ENCODE measurements at places on chromosomes 4 and X.

DNA sequence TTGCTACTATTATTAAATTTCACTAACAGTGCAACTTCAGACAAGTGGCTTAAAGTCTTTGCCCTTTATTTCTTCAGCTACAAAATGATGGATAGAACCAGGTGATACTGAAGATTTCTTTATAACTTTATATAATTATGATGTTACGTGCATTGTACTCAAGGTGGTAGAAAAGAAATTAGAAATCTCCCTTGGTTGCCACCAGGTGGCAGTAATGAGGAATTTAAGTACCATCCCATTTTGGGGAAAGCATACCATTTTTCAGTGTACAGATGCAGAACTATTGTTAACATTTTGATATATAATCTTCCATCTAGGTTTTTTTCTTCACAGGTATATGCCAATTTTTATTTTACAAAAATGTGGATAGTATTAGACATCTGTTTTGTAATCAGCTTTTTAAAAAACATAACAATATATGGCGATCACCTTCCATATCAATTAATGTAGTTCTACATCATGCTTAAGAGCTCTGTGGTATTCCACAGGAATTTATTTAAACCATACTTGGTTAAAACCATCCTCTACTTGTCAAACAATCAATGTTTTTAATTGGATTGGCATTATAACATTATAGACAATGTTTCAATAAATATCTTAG, 37.7 kb upstream of the RAB33B start:
- DNase-seq, result peak; percentile 26

DNA sequence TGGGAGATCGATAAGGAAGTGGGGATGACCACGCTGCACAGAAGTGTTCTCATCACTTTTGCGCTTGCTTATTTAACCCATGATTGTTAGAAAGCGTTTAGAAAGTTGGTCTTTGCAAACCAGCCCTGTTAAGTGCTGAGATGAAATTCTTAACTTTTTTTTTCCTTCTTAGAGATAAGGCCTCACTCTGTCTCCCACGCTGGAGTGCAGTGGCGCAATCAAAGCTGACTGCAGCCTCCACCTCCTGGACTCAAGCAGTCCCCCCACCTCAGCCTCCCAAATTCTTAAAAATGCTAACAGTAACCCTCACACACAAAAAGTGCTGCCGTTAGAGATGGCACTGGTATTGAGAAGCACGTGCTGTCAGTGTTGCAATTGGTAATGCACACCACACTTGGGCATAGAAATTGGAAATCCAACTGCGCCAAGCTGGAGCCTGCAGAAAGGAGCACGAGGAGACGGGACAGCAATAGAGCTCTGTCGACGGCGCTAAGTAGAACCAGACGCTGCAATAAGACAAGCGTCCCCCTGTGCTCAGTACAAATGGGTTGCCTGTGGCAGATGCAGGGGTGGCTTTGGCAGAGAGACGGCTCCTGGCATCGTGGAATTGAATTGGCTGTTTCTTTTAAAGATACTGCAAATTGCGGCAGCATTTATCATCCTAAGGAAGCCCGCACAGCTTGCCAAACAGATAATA, 113.4 kb downstream of the TBL1X start:
- no peak for DNase-seq

- no peak for DNase-seq
Measured at GRCh38 chrX:110086162-110086915, 83.4 kb downstream of the TMEM164 start.

- no peak for DNase-seq
Measured at GRCh38 chrX:31374786-31375185, 302.9 kb upstream of the FTHL17 start.

GRCh38 chr4:10656988-10657387, 27.6 kb downstream of the CLNK start:
- no peak for DNase-seq

- DNase-seq, result no peak
Measured at GRCh38 chr4:38151873-38152272, 191.7 kb downstream of the PTTG2 start.

- DNase-seq, result no peak
Measured at GRCh38 chr4:105351861-105352260, 122.0 kb downstream of the PPA2 start.

- no peak for DNase-seq
Measured at GRCh38 chrX:67917421-67918010, 373.7 kb downstream of the AR start.

DNA sequence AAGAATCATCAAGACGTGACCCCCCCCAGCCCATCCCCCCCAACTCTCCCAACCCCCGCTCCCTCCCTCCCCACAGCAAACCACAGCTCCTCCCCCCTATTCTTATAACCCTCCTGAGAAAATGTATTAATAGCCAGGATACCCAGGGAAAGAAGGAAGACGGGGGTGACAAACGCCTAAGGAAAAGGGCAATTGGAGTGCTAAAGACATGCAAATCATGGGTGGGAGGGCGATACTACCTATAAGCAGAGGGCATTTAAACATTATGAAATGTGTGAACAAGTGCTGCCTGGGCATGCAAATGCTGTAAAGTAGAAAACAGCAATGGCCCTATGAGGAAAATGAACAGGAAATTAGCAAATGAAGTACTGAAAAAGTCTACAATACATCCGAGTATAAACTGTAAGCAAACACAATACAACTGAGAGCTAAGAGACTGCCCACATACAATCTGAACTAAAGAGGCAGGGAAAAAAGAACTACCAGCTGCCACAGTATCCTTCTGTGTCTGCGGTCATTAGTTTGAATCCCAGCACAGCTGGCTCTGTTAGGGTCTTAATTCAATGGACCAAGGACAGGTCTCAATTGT, 2.4 kb downstream of the CXXC4 start:
- DNase-seq, result no peak

DNA sequence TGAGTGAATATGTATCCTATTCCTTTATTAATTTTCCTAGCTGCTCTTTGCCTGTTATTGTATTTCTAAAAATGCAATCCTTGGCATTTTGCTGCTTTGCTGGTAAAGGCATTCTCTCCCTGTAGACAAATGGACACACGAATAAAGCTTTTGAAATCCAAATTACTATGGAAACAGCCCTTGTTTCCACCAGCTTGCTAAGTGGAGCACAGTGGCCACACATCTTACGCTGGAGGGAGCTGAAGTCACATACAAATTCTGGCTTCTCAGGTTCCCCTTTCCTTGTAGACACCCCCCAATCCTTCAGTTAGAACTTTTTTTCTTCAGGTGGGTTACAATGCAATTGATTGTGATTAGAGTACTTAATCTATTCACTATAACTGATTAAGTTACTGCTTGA, 66.2 kb downstream of the AGA start:
- no peak for DNase-seq

DNA sequence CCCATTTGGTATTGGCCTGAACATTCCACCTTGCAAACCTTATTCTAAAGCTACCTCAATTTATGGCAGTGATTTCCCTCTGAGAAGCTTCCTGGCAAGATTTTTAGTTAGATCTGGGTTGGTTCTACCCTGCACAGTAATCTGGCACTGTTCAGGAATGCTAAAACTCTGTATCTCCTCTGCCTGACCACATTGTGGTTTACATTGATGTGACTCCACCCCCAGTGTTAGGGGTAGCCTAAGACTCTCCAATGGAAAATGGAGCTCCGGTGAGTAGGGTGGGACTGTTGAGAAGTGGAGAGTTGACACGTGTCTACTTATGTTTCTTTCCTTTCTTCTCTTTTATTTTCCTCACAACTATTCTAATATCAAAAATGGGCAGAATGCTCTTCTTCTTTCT, 45.4 kb downstream of the BMPR1B start:
- no peak for DNase-seq

DNA sequence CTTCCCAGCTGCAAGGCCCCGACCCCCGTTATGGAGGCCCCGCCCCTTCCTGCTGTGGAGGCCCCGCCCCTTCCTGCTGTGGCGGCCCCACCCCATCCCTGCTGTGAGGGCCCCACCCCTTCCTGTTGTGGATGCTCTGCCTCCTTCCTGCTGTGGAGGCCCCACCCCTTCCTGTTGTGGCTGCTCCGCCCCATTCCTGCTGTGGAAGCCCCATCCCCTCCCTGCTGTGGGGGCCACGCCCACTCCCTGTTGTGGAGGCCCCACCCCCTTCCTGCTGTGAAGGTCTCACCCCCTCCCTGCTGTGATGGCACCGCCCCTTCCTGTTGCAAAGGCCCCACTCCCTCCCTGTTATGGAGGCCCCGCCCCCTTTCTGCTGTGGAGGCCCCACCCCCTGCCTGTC, 104.9 kb upstream of the PSAPL1 start:
- DNase-seq, result no peak

DNA sequence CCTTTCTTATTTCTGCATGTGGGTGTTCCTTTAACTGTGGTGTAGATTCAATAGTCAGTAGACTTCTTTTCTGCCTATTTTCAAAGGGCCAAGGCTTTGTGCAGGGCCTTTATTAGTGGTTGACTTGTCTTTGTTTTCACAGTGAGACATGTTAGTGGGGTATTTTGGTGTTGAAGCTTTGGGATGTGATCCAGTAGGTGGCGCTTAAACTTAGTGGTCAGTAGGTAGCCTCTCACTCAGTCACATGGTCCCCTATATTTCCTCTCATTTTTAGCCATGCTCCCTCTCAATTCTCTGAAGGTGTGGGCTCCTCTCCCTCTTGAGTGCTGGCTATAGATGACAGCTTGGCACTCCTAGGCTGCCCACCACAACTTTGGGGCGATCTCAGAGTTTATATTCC, 23.4 kb upstream of the SLC10A7 start:
- peak; percentile 28 for DNase-seq

GRCh38 chr4:2287594-2287915, 25.6 kb upstream of the MXD4 start:
- no peak for DNase-seq

GRCh38 chr4:140308366-140309123, 64.9 kb upstream of the SCOC start:
- DNase-seq, result peak; percentile 85

GRCh38 chr4:128639541-128640270, 169.8 kb upstream of the JADE1 start:
- no peak for DNase-seq

GRCh38 chr4:53010318-53010717, 148.2 kb downstream of the RASL11B start:
- peak; percentile 28 for DNase-seq

DNA sequence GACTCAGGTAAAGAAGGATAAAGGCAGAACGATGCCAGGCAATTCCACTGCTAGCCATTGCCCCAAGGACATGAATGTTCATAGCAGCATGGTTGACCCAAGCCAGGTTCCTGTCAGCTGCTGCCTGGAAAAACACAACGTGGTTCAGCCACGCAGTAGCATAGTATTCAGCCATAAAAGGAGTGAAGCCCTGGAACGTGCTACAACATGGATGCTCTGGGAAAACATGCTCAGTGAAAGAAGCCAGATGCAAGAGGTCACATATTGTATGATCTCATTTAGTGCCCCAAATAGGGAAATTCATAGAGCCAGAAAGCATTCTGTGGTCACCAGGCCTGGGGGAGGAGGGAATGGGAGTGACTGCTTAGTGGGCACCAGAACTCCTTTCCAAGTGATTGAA, 129.8 kb downstream of the GPR143 start:
- no peak for DNase-seq

DNA sequence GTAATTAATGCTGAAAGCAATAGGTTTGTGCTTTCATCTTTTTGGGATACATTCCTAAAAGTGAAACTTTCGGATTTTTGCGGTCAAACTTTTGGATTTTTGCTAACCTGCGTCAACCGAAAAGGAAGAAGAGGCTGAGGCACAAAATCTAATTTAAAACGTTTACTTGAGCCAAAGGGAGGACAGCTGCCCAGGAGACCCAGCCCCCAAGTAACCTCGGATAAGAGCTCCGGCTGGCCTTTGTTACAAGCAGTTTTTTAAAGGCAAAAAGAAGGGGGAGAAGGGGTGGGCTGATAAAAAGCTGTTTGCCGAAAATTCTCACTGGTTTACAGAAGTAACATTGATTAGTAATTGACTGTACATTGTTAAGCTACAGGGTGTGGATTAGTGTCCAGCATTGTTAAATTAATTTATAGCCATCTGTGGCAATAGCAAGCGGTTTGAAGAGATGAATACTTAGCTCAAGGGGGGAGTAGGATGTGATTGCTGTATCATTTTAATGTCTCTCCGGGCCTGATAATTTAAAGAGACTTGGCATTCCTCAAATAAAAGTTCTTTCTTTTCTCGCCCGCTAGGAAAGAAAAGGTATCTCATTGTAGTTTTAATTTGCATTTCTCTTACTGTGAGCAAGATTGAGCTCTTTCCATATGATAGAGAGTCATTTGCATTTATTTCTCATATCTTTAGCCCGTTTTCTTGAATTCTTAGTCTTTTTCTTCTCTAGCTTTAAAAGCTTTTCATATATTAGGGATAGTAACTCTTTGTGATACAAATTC, 59.1 kb upstream of the USP9X start:
- no peak for DNase-seq

DNA sequence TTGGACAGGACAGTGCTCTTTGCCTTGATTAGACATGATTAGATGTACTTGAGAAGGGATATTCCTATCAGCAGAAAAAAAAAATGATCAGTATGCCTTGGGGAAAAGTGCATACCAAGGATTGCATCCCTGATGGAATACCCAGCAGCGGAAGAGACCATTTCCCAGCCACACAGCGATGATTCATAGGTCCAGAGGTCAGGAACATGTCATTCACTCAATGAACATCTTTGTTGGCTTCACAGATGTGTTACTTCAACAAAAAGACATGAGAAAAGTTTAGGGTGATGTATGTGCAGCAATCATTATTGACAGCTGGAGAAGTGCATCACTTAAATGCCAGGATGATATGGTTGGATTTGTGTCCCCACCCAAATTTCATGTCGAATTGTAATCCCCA, 293.5 kb downstream of the ZNF674 start:
- DNase-seq, result no peak

- no peak for DNase-seq
Measured at GRCh38 chr4:156192033-156192432, 238.4 kb upstream of the CTSO start.

- DNase-seq, result peak; percentile 38
Measured at GRCh38 chr4:185536411-185536709, 1.1 kb upstream of the PDLIM3 start.

GRCh38 chr4:135353008-135353407, 1151.4 kb upstream of the PABPC4L start:
- DNase-seq, result no peak

DNA sequence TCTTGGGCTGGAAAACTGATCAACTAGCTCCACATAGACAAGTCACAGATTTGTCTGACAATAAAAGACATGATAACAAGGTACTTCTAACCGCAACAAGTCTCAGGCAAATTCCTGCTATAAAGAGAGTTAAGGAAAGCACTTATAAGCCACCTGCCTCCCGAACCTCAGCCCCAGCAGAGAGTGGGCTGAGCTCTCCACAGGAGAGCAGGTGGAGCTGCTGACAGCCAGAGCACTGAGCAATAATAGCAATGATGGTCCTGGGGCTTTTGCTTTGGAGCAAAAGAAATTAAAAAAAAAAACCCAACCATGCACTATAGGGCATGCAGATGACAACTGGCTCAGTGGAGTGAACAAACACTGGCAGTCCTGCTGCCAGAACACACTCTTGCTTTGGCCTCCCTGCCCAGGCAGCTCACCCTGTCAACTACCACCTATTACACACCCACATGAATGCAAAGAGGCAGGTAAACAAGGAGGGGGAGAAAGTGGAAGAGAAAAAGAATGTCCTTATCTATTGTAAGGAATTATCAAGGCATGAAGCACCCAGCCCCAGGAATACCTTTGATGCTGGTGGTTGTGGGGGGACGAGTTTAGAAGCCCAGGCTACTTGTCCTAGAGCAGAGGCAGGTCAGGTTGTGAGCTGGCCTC, 135.8 kb upstream of the DGKK start:
- no peak for DNase-seq
